ENCODE measurements at places on chromosomes 5 and 9.

DNA sequence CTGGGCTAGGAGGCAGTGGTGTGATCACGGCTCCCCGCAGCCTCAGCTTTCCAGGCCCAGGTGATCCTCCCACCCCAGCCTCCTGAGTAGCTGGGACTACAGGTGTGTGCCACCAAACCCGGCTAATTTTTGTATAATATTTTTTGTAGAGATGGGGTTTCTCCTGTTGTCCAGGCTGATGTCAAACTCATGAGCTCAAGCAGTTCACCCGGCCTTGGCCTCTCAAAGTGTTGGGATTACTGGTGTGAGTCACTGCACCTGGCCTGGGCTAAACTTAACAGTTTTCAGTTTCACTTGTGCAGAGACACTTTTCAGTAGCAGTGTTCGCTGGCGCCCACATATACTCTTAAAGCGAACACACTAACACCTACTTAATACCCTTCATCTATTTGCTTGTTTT lies 205.6 kb upstream of the ZNF608 start:
- no peak for DNase-seq

DNA sequence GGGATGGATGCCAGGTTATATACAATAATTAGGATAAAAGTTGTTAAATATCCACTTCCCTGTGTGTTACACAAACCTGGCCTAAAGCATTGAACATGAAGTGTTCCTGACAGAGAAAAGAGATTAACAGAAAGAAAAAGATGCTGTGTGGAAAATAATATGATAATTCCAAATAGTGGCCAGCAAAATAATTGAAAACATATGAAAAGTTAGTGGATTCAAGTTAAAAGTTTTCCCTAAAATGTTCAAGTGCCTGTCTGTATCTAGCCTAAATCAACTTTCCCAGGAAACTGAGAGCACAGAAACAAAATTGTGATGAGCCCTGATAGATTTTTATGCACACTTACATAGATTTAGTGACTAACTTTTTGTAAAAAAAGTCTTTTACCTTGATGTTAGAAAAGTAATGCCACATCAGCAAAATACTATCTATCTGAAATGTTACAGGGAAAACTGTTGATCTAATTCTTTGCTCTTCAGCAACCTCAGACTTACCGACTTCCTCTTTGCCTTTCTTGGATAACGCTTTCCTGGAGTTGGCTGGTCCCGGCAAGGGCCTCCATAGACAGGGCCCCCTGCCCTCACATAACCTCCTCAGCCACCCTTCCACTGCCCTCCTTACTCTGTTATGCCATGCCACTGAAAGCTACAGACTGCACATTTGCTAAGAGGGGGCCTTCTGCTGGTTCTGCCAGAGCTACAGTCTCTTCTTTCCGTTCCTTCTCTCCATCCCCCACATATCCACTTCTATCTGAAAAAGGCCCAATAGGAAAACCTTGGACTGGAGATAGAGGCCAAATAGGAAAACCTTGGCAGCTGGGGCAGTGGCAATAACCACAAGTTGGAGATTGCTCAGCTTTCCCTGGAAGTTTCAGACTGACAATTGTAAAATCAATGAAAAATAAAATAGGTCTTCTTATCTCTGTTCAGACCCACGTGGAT lies 44.4 kb downstream of the ZNF474 start:
- DNase-seq, result no peak

DNA sequence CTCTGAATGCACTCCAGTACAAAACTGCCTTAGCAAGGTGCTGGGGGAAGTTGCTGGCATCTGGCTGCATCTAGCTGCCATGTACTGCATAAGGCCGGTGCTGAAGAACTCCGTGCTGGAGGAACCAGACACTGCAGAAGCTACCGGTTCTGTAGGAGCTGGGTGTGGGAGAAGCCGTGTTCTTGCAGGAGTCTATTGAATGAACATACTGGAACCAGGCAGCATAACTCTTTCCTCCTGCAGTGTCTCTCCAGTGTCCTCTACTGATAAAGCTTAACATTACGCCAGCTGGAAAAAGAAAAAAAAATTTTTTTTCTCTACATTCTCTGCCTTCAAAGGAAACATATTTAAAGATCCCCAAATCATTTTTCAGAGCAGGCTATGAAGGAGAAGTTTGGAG lies 38.5 kb downstream of the VPS13A start:
- no peak for DNase-seq

DNA sequence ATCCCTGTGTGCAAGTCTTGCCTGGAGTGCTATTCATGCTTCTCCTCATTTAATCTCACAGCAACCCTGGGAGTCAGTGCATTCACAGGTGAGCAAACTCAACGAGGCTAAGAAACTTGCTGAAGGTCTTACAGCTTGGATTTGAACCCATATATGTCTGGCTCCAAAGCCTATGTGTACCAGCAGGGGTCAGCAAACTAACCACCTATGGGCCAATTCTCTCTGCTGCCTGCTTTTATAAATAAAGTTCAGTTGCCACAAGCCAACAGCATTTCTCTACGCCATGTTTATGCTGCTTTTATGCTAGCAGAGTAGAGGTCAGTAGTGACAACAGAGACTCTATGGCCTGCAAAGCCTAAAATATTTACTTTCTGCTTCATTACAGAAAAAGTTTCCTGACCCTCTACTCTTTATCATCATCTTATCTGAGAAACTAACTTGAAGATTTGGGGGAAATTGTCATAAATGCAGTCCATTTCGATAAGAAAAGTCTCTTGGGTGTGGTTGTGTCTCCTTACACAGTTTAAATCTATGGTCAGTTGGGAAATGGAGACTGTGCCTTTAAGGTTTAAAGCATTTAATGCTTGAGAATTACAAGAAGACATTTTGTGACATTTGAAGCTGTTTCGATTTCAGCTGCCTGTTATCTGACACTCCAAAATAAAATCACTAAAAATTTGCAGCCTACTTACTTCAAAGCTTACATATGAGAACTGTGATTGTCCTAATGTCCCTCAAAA lies 137.7 kb downstream of the PRELID2 start:
- no peak for DNase-seq

DNA sequence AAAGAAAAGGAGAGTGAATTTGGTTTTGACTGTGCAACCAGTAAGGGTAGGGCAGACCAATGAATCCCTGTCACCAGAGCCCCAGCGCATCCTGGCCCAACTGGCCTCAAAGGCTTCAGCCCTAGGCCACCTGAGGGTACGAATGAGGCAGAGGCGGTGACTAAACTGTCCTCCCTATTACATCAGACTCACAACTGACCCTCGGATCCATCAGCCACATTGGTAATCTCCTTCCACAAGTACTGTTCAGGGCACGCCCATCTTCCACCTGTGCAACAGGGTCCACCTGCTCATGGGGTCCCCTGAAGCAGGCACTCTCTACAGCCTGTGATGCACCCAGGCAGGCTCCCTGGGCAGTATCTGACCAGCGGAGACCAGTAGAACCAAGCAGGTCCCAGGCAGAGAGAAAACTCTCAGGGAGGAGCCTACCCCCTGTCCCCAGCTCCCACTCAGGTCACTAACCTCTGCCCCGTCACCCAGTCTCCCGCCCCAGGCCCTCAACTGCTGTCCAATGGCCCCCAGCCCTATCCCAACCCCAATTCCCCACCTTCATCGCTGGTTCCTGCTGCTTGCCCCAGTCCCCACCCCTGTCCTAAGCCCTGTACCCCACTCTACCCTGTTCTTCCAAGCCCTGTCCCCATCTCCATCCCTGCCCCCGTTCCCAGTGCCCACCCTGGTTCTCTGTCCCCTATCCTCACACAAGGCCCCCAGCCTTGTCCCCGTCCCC lies 904 bp downstream of the EDF1 start:
- DNase-seq, result no peak

GRCh38 chr9:27688954-27689353 lies 115.7 kb upstream of the C9orf72 start:
- no peak for DNase-seq

DNA sequence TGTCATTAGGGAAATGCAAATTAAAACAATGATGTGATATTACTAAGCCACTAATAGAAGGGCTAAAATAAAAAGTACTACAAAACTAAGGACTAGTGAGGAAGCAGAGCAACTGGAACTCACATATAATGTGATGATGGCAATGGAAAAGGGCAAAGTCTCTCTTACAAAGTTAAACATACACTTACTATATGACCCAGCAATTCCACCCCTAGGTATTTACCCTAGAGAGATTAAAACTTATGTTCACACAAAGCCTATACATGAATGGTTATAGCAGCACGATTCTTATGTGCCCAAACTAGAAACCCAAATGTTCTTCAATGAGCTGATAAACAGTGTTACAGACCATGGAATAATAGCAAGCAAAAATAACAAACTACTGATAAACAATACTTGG lies 643.7 kb downstream of the TLE1 start:
- DNase-seq, result no peak

All from effector CD8-positive, alpha-beta T cell (primary cell).